ENCODE measurements at places on chromosomes 7 and 10.
A peak's percentile ranks its signal among the peaks of the same experiment; 100 is the strongest.

- peak; percentile 30 for DNase-seq
Observed at GRCh38 chr7:33459340-33459751, 330.0 kb downstream of the BBS9 start.

- DNase-seq, result no peak
Observed at GRCh38 chr7:92043637-92044036, 90.6 kb downstream of the CYP51A1 start.

DNA sequence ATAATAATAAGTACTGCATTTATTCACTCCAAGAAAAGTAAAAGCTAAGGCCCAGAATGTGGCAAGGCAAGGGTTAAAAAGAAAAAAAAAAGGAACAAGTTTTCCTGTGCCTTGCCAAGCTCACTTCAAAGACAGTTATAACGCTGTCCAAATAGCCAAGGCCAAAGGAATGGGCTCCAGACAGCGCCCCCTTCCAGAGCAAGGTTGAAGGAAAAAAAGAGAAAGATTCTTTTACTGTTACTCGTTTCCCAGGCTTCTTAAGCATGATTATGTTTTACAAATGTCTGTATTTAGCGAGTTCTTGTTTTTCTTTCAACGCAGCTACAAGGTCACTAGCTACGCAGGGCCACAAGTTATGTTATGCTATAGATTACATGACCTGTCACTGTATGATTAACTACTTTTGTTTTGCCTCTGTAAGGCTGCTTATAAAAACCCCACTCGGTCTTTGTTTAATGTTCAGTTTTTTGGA is 9.1 kb upstream of the EIF4H start:
- no peak for DNase-seq

GRCh38 chr10:71847418-71847817 is 3.6 kb downstream of the PSAP start:
- DNase-seq, result no peak

GRCh38 chr7:127632276-127632910 is 14.5 kb upstream of the PAX4 start:
- no peak for DNase-seq

GRCh38 chr7:96188174-96188581 is 133.7 kb downstream of the SLC25A13 start:
- no peak for DNase-seq

DNA sequence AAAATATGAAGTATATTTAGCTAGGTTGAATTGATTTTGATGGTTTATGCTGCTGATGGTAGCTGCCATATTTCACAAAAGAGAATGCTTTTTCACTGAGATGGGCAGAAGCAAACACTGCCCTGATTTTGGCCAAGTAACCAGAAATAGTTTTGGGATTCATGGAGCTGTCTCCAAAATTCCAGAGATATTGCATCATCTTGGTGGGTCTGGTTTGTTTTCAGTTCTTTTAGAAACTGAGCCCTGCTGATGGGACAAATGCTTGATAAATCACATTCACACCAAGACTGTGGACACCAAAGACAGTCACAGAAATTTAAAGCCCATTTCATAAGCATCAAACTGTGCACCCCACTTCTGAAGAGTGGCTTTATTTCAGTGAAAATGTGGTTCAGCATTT is 140.5 kb downstream of the BICC1 start:
- DNase-seq, result no peak

DNA sequence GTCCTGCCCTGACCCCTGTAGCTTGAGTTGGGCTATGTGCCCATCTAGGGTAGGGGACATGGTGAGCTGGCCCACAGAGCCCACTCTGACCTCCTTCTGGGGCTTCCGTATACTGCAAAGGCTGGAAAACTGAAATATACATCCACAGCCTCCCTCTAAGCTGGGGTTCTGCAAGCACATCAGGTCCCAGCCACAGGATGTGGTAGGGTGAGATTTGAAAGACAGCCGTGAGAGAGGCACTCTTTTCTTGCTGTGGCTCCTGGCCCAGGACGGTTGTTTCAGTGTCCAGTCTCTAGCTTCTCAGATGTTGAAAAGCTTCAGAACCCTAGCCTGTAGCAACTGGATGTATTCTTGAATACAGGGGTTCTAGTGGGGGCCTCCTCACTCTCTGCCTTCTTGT is 60.1 kb upstream of the ADRB1 start:
- DNase-seq, result no peak

GRCh38 chr10:137031-137430 is 1.8 kb downstream of the ZMYND11 start:
- DNase-seq, result no peak

DNA sequence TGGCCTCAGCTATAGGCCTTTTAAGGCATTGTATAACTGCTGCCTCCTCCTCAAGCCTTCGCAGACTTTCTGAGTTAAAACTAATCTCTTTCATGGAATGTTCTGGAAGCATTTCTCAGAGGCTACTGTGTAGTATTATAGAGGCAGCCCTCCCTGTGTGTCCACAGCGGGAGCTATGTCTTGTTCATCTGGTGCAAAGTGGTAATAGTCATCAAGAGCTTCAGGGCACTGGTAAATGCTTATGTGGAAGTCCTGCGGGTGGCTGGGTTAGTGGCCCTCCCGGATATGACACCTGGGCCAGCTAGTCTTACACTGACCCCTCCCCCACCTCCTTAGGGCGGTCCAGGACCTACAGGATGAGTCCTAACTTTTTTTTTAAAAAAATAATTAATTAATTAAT is 2.2 kb upstream of the ABHD11 start:
- DNase-seq, result no peak
